HCT116 (cell line): ENCODE measurements at places on chromosomes 1 and 21.

DNA sequence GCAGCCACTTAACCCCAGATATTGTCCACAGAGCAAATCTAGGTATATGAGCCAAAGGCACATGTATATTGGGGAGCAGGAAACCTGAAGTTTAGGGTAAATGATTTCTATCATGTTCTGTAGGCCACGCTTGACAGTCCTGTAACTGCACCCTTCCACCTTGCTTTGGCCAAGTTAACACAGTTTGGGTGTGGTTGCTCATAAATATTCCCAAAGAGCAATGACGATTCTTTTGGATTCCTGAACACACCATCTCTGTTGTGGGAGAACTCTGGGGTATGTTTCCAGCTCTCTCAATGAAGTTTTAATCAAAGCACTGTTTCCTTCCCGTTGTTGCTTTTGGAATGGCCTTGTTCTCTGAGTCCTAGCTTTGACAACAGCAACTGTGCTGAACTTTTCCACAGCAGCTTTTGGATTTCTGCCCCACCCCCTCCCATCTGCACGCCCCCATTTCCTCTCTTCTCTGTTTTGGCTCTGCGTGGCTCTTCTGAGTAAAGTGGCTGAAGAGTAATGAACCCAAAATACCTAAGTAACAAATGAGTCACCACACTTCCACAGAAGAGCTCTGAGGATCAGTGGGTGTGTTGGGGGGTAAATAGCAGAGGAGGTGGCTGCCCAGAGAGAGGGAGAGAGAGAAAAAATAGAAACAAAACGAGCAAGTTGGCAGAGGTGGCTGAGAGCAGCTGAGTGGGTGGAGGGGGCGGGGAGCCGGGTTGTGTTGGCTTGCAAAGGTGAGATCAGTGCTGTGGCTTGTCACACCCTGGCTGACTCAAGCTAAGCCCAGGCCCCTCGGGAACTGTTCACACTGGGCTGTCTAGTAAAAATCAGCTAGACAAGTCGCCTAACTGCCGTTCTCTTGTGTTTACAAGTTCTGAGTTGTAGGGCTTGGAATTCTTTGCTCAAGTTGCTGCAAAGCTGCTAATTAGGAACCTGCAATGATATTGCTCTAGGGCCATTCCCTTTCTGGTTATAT is 26.9 kb upstream of the RAP1A start:
- peak; percentile 49 for DNase-seq

DNA sequence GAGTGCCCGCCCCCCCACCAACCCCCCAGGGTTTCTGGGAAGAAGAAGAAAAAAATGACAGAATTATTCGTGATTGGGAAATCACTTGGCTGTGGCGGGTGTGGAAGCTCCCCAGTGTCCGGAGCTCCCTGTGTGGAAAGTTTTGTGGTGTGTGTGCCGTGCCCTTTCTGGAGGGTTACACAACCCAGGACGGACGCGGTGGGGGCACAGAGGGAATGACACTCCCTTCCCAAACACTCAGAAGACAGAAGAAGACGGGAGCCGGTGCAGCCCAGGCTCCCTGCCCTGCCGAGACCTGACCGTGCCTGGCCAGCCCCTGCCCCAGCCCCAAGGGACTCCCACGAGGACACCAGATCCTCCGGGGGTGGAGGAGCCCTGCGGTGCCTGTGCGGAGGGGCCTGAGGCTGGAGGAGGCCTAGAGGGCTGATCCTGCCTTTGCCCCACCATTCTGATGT is 33.0 kb upstream of the ADARB1 start:
- no peak for DNase-seq

- no peak for DNase-seq
Observed at GRCh38 chr21:25636727-25637126, 2.3 kb upstream of the JAM2 start.

DNA sequence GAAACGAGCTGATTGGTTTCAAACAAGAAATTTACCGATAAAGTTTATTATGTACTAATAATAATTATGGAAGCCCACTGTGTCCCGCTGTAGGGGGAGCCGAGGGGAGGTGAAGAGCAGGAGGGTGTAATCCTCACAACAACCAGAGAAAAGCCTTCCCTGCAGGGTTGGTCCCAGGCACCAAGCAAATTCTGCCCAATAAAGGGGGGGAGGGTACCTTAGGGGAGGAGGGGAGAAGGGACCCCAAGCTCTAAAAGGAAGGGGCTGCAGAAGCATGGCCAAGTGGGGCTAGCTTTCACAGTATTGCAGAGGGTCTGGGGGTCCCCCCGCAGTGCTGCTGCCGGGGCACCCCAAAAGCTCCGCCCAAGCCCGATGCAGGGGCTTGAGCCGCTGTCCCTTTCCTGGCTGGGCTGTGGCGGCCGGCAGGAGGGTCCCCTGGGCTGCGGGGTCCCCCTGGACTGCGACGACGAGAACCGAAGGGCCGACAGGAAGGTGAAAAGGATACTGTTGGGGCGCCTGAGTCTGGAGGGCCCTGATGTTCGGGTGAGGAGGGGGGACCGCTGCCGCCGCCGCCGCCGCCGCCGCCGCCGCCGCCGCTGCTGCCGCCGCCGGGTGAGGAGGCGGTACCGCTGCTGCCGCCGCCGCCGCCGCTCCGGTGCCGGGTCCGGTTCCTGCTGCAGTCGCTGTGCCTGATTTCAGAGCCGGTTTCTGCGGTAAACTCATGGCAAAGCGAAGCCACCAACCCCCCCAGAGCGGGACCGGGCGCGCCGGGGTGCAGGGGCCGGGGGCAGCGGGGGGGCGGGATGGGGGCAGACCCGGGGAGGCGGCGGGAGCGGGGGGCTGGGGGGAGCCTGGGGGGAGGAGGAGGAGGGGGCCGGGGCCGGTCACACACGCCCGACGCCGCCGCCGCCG is 771 bp downstream of the EIF4G3 start:
- no peak for DNase-seq

GRCh38 chr1:36673202-36673601 is 190.5 kb upstream of the CSF3R start:
- DNase-seq: no peak

GRCh38 chr1:96968541-96968940 is 247.0 kb downstream of the PTBP2 start:
- no peak for DNase-seq

DNA sequence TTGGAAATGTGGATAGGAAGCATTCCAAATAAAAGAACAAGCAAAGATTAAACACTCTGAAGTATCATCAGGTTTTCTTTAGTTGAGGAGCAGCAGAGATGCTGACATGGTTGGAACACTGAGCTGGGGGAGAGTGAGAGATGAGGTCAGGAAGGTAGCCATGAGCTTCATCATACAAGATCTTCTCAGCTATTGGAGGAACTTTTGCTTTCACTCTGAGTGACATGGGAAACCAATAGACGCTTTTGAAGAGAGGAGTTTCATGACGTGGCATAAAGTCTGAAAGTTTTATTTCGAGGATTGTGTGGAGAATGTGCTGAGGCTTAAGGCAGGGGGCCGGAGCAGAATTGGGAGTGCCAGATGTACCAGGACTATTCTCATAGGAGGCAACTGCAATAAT is 616.2 kb upstream of the CAMK1G start:
- DNase-seq: no peak

- no peak for DNase-seq
Observed at GRCh38 chr1:36023098-36023769, 60.7 kb upstream of the TEKT2 start.
